Esophagus squamous epithelium (tissue), 5 donors: ENCODE measurements at places on chromosomes 2 and 18.

- no peak for DNase-seq
Measured at GRCh38 chr2:1883476-1883875, 139.2 kb upstream of the PXDN start.

DNA sequence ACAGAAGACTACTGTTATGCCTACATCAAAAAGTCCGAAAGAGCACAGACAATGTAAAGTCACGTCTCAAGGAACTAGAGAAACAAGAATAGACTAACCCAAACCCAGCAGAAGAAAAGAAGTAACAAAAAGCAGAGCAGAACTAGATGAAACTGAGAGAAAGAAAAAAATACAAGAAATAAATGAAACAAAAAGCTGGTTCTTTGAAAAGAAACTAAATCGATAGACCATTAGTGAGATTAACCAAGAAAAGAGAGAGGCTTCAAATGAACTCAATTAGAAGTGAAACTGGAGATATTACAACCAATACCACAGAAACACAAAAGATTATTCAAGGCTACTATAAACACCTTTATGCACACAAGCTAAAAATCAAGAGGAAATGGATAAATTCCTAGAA lies 271.8 kb downstream of the MBD2 start:
- no peak for DNase-seq

GRCh38 chr2:58289029-58289428 lies 47.9 kb upstream of the FANCL start:
- DNase-seq = no peak

DNA sequence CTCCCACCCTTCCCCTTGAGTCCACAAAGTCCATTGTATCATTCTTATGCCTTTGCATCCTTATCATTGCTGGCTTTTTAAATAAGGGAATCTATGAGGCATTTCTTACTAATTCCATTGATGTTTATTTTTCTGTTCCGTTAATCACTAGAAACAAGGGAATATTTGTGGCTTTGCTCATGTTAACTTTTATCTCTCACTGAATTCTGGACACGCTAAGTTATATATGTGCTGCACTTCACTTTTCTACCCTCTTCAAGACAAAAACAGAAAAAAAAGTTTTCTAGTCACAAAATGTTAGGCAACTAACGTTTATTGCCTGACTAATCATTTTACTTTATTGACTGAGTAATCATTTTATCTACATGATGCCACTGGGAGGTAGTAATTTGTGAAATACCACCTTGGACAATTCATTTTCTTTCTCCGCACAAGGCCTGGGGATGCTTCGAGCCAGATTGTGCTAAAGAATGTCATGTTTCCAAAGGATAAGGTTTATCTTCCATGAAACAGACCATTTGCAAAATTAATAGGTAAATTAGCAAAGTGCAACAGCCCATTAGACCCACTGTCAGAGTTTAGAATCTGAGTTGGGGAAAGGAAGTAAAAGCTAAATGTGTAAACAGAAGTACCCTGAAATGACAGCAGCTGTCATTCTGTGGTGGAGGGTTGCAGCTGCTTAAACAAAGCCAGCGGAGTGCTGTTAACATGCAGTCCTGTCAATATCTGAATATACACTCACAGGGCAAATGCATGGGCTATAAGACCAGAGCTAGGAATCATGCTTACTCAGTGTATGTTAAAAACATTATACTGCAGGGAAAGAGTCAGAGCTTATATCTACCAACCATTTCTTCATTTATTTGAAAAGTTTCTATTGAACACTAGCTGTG lies 658.7 kb downstream of the CNTNAP5 start:
- DNase-seq = no peak

DNA sequence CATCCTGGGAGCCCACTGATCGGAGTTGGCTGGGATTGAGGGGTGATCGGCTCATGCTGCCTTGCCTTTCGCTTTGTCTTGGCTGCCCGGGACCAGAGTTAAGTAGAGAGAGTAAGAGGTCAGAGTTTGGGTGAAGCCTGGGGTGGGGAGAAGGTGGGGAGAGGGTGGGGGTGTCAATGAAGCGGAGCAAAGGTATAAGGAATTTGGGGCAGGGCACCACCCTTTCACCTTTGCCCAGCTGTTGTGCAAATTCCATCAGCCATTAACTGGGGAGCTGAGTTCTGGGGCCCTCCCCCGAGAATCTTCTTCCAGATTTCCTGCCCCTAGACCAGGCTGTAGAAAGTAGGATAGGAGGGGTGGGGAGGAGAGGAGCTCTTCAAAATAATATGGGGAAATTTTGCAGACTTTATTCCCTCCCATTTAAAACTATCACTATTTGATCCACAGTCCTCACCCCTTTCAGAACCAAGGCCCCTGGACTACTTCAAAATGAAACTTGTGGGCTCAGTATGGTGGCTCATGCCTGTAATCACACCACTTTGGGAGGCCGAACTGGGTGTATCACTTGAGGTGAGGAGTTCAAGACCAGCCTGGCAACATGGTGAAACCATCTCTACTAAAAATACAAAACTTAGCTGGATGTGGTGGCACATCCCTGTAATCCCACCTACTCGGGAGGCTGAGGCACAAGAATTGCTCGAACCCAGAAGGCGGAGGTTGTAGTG lies at the start of gene SLC23A3:
SLC23A3 (minus strand) TSS at position 100 of the 725 bp plus-strand sequence; CDS start at position 55, 45 bp downstream.
- no peak for DNase-seq

- no peak for DNase-seq
Measured at GRCh38 chr2:182831101-182831500, 35.3 kb downstream of the FRZB start.

DNA sequence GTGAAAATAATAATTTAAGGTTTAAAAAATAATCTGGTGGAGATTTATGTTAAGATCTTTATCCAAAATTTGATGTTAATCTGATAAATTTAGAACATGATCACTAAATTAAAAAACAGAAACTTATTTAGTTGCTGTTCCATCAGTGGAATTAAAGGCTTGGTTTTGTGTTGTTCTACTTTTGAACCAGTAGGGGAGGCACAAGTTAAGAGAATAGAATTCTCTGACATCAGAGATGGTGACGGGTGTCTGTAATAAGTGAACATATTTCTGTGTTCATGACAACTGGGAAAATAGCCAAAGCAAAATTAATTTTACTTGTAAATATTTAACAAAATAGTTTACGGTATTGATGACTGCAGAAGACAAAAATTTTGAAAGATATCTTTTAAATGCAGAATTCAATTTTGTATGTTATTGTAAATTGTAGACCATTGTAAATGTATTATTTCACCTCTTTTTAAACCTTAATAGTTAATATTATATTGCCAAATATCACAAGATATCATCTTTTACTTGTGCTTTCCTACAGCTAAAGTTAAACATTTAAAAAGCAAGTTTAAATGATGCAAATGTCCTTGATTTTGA lies 106.0 kb downstream of the UBR3 start:
- no peak for DNase-seq

DNA sequence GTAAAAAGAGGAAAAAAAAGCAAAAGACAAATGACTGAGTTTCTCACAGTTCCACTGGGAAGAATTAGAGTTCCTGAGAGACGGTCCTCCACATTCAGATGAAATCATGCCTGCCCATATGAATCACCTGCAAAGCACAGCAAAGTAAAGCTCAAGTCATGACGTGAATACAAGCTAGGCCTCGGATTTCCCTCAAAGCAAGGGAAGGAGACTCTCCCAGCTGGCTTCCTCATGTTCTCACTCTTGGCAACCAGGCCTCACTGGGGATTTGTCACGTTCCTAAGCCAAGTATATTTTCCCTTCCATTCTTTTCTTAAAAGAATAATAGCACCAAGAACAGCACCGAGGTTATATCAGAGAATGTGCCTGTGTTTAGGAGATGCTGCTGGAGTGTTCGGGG lies 47.0 kb downstream of the CYP27C1 start:
- DNase-seq = no peak
